ENCODE measurements at places on chromosomes 6 and 20.
A peak's percentile ranks its signal among the peaks of the same experiment; 100 is the strongest.

DNA sequence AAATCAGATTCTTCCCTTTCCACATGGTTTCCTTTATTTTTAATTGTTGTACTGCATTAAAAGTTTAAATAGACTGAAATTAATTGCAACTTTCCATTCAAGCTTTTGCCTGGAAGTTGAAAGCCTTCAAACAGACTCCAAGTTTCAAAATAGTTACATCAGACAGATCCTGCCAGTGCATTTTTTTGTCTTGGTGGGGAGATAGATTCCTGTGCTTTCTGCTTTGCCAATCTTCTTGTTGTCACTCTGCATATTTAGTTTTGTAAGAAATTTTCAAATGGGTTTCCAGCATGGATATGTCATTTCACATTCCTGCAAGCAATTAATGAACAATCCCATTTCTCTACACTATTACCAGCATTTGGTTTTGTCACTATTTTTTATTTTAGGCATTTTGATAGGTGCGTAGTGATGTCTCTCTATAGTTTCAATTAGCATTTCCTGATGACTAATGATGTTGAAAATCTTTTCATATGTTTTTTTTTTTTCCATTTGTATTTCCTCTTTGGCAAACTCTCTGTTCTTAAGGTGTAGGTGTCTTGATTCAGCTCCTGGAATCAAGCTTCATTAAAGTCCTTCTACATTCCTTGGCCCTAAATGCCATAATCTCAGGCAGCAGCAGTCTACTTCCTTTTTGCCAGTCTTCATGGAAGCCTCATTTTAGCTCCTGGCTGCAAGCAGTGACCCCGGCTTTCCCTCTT, 40.5 kb downstream of the SCP2D1 start:
- DNase-seq: no peak

GRCh38 chr6:122381494-122382265, 17.8 kb upstream of the HSF2 start:
- peak; percentile 37 for DNase-seq

DNA sequence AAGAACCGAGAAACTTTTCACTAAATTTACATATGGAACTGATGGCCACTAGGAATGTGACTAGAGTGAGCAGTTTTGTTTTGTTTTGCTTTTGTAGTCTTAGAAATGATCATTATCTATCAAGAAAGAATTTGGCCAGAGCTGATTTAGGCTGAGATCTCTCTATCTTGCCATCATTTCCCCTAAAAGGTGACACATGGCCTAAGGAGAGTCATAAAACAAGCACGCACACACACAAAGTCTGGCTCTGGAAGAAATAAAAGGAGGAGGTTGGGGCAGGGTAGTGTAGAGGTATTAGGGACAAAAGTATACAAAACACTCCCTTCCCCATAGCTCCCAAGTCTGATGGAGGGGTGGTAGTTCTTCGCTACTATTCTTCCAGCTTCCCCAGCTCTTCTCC, 56.4 kb downstream of the RIPOR2 start:
- no peak for DNase-seq

- no peak for DNase-seq
Measured at GRCh38 chr6:165748390-165748789, 85.3 kb upstream of the PDE10A start.

DNA sequence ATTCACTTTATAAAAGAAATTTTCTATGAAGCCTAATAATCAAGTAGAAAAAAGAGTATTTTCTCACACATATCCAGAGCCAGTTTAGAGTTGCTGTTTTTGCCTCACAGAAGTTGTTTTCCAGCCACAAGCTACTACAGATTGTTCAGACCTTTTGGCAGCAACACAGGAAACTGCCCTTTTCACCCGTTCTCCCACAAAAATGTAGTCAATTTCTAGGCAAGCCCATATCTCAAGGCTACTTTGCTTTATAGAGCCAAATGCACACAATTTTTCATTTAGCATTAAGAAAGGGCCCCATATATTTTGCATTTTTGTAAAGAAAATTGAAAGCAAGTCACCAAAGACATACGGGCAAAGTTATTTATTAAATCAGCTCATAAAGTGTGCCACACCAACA, 49.5 kb downstream of the EPB41L2 start:
- no peak for DNase-seq

DNA sequence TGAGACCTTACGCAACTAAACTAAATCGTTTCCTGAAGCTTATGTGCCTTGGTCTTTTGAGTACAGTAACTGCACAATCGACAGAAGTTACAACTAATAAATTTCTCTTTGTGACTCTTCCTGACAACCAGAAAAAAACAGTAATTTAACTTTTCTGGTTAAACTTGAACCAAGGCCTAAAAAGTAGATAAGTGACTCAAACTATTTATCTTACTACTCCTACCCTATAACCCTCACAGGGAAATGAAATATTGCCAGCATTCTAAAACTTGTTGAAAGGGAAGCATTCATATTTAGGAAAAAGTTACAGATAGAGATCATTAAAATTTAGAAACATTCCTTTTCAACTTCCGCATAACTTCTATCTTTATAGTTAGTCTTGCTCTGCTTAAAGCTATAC, 1034.4 kb downstream of the EYS start:
- no peak for DNase-seq

GRCh38 chr6:149925253-149925973, 2.5 kb upstream of the RAET1G start:
- no peak for DNase-seq

DNA sequence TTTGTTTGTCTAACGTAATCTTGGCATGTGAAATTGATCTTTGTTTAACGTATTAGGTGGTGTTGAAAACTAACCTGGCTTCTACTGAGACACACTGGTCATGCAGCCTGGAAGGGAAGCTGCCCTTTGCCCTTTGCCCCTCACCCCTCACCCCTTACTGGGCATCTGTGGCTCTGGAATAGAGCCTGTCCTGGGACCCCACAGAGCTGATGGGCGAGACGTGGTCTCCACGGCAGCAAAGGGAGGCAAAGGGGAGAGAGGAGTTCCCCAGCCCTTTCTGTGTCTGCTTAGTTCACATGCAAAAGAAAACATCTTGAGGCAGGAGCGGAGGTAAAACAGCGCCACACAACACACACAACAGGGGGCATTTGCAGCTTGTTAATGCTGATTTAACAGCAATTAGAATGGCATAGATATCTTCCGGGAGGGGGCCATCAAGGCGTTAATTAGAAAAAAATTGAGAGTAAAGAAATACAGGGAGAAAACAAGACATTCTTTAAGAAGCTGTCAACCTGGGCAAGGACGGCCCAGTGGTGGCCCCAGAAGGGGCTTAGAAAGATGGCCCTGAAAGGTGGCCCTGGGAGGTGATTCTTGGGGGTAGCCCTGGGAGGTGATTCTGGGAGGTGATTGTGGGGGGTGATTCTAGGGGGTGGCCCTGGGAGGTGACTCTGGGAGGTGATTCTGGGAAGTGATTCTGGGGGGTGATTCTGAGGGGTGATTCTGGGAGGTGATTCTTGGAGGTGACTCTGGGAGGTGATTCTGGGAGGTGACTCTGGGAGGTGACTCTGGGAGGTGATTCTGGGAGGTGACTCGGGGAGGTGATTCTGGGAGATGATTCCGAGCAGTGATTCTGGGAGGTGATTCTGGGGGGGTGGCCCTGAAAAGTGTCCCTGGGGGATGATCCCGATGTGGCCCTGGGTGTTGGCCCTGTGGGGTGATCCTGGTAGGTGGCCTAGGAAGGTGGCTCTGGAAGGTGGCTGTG, 44.5 kb upstream of the DACT2 start:
- no peak for DNase-seq

All from NCI-H1417 treated with DMSO at 0.1 percent for 48 hours (cell line).